ENCODE measurements at places on chromosomes 1 and 21. TPM values are rescaled to one million over a fixed set of nuclear protein-coding genes. Genes with fewer than 3 reads are reported as not detected.
A peak's percentile ranks its signal among the peaks of the same experiment; 100 is the strongest.

- no peak overlapping the region for H3K4me3 ChIP-seq
- H3K27ac ChIP-seq: no peak overlapping the region
- no peaks in the 10 kb centered on the region for H3K27me3 ChIP-seq
- no peaks in the 10 kb centered on the region for H3K36me3 ChIP-seq
- no peak for DNase-seq
Measured at GRCh38 chr1:177302357-177303044, 131.7 kb downstream of the BRINP2 start.

- no peak overlapping the region for H3K4me3 ChIP-seq
- H3K27ac ChIP-seq: no peak overlapping the region
- DNase-seq: no peak
- no peaks in the 10 kb centered on the region for H3K36me3 ChIP-seq
- H3K4me1 ChIP-seq: no peaks in the 10 kb centered on the region
Measured at GRCh38 chr1:10671090-10671489, 125.4 kb downstream of the CASZ1 start.

DNA sequence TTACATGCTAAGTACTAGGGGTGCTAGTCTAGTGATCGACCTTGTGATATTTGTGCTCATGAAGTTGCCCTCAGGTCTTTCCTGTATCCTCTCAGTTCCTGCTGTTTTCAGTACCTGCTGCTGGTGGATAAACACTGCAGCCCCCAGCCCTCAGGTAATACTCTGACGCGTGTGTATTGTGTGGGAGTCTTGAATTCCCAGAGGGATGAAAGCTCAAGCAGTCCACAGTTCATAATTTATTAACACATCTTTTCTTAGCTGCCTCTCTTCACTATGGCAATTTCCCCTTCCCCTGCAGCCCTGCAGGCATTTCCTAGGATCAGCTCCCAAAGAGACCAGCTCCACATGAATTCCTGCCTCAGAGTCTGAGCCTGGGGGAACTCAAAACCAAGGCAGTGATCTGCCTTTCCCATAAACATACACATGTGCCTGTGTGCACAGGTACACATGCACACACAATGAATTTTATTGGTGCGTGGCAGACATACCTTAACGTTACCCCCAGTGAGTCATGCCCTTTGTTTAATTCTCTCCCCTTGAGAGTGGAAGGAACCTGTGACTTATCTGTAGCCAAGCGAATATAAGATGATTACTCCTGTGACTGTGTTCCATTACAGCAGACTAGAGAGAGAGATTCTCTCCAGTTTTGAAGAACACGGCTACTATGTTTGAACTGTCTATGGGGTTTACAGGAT, 14.1 kb upstream of the HMGCS2 start:
- no peak for DNase-seq
- no peak overlapping the region for H3K4me3 ChIP-seq
- H3K27ac ChIP-seq: peak overlapping the region; percentile 64
- H3K4me1 ChIP-seq: peaks cover 55% of the 10 kb centered on the region
- no peaks in the 10 kb centered on the region for H3K36me3 ChIP-seq

DNA sequence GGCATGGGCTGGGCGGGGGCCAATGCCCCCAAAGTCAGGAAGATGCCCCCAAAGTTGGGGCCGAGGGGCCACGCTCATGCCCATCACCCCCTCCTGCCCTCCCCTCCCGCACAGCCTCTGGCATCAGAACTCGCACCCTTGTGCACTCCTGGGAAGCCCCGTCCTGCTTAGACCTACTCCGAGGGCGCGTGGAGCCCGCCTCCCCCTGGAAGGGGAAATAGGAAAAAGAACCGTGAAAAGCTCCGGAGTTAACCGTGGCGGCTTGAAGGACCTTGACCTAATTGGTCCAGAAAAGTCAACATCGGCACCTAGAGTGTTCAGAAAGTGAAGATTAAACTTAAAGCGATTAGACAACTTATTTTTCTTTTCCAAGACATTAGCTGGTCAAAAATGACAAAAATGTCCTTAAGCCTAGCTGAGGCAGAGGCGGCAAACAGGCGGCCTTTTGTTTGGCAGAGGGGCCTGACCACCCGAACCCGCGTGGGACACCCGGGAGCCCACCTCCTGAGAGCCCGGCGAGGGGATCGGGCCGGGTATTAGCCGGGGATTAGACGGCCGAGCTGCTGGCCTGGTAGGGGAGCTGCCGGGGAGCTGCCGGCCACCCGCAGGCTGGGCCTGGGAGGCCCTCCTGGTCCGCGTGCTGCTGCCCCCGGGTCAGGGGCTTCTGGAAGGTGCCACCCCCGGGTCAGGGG, 65.5 kb downstream of the PRDM16 start:
- no peaks in the 10 kb centered on the region for H3K27me3 ChIP-seq
- no peaks in the 10 kb centered on the region for H3K36me3 ChIP-seq
- H3K4me3 ChIP-seq: no peak overlapping the region
- no peak for DNase-seq
- no peaks in the 10 kb centered on the region for H3K4me1 ChIP-seq

GRCh38 chr1:206933333-206933945, 11.7 kb upstream of the FCMR start:
- no peaks in the 10 kb centered on the region for H3K36me3 ChIP-seq
- peak; percentile 37 for DNase-seq
- H3K27ac ChIP-seq: no peak overlapping the region
- H3K4me1 ChIP-seq: peaks cover 24% of the 10 kb centered on the region
- H3K27me3 ChIP-seq: peaks cover 4% of the 10 kb centered on the region

- H3K4me3 ChIP-seq: peak overlapping the region; percentile 88
- H3K36me3 ChIP-seq: peaks cover 3% of the 10 kb centered on the region
- H3K27me3 ChIP-seq: peaks cover 2% of the 10 kb centered on the region
- peak overlapping the region; percentile 64 for H3K27ac ChIP-seq
Measured at GRCh38 chr1:27601771-27602461, 2.0 kb downstream of the AHDC1 start.

GRCh38 chr1:218666263-218666662, 321.1 kb downstream of the TGFB2 start:
- DNase-seq: no peak
- H3K36me3 ChIP-seq: no peaks in the 10 kb centered on the region
- H3K27ac ChIP-seq: no peak overlapping the region
- H3K4me3 ChIP-seq: no peak overlapping the region

DNA sequence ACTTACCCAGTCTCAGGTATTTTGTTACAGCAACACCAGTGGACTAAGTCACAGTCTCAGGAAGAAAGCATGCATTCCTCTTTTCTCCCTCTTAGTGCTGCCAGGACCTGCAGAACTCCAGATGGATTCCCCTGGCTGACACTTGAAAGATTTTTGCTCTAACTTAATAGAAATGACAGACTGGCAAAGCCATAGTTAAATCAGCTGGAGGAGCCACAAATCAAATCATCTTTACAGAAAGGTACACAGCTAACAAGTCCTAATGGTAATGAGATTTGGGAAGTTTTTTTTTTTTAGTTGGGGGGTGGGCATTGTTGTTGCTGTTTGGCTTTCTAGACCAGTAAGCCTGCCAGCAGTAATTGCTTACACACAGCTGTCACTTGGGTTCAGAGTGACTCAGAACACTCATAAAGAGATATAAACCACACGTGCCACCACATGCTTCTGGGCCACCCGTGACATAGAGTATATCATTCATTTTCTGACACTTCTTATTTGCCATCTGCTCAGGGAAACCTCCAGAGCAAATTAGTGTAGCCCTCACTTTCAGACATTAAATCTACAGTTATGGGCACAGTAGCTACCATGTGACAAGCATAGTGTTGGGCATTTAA, 72.4 kb downstream of the FH start:
- H3K36me3 ChIP-seq: no peaks in the 10 kb centered on the region
- DNase-seq: no peak
- no peak overlapping the region for H3K4me3 ChIP-seq
- no peaks in the 10 kb centered on the region for H3K27me3 ChIP-seq
- H3K4me1 ChIP-seq: no peaks in the 10 kb centered on the region

DNA sequence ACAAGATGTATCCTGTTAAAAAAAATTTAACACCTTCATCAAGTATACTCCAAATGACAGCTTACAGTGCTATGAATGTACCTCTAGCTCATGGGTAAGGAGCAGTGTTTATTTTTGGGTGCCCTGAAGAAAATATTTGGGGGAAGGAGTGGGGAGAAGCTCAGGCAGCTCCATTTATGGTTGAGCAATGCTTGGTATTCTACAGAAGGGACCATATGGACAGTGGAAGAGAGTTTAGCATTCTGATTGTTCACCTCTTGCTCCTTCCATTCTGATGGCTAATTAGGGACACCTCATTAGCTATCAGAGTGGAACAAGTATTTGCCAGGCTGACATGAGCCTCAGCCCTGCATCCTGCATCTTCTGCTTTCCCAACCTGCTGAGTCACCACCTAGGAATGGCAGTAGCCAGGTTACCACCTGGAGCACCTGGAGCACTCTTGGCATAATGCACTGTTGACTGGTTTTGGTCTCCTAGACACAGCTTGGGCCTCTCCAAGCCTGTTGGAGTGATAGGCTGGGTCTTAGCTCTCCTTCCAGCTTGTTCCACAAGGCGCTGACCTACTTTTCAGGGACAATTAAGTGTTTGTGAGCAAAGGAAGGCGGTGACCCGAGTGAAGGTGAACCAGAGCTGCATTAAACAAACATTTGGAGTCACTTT, 62.0 kb upstream of the MACF1 start:
- no peak overlapping the region for H3K27ac ChIP-seq
- no peak overlapping the region for H3K4me3 ChIP-seq
- no peak for DNase-seq

GRCh38 chr1:26719205-26719604, 23.4 kb downstream of the ARID1A start:
- peaks cover 87% of the 10 kb centered on the region for H3K4me1 ChIP-seq
- H3K27me3 ChIP-seq: no peaks in the 10 kb centered on the region

GRCh38 chr1:52111492-52111891, 30.4 kb upstream of the ZFYVE9 start:
- H3K4me3 ChIP-seq: no peak overlapping the region
- H3K4me1 ChIP-seq: no peaks in the 10 kb centered on the region
- H3K36me3 ChIP-seq: no peaks in the 10 kb centered on the region
- no peak for DNase-seq
- H3K27me3 ChIP-seq: peaks cover 1% of the 10 kb centered on the region

GRCh38 chr1:157852476-157852875, 10.9 kb upstream of the CD5L start:
- H3K4me1 ChIP-seq: no peaks in the 10 kb centered on the region
- H3K36me3 ChIP-seq: no peaks in the 10 kb centered on the region
- H3K4me3 ChIP-seq: no peak overlapping the region
- H3K27ac ChIP-seq: no peak overlapping the region

DNA sequence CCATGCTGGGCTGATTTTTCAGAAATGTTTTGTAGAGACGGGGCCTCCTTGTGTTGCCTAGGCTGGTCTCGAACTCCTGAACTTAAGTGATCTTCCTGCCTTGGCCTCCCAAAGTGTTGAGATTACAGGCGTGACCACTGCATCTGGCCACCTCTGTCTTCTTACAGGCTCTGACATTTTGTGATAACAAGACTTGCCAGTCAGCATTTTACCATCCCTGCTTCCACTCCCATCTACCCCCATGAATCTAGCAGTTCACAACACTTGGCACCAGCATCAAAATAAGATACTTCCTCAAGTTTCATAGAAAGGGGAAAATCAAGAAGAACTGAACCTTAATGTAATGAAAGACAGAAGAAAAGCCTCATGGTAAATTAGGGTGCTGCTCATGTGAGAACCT, 32.4 kb downstream of the SLC35F3 start:
- no peak for DNase-seq
- H3K36me3 ChIP-seq: no peaks in the 10 kb centered on the region
- H3K27me3 ChIP-seq: peaks cover 5% of the 10 kb centered on the region
- no peaks in the 10 kb centered on the region for H3K4me1 ChIP-seq
- no peak overlapping the region for H3K27ac ChIP-seq

- H3K27ac ChIP-seq: no peak overlapping the region
- H3K27me3 ChIP-seq: no peaks in the 10 kb centered on the region
- peaks cover 17% of the 10 kb centered on the region for H3K36me3 ChIP-seq
- DNase-seq: no peak
- no peak overlapping the region for H3K4me3 ChIP-seq
Measured at GRCh38 chr1:39952359-39953110, 2.4 kb upstream of the MFSD2A start.

GRCh38 chr1:36352910-36353878, 29.7 kb upstream of the EVA1B start:
- no peaks in the 10 kb centered on the region for H3K27me3 ChIP-seq
- H3K27ac ChIP-seq: no peak overlapping the region
- no peak overlapping the region for H3K4me3 ChIP-seq
- peaks cover 33% of the 10 kb centered on the region for H3K36me3 ChIP-seq

GRCh38 chr21:27548486-27548885, 581.6 kb upstream of the ADAMTS5 start:
- no peak overlapping the region for H3K4me3 ChIP-seq
- H3K36me3 ChIP-seq: no peaks in the 10 kb centered on the region
- DNase-seq: no peak
- no peaks in the 10 kb centered on the region for H3K27me3 ChIP-seq
- H3K27ac ChIP-seq: no peak overlapping the region
- no peaks in the 10 kb centered on the region for H3K4me1 ChIP-seq

- H3K4me3 ChIP-seq: no peak overlapping the region
- no peaks in the 10 kb centered on the region for H3K4me1 ChIP-seq
- H3K27me3 ChIP-seq: no peaks in the 10 kb centered on the region
Measured at GRCh38 chr21:27734146-27734545, 767.3 kb upstream of the ADAMTS5 start.

DNA sequence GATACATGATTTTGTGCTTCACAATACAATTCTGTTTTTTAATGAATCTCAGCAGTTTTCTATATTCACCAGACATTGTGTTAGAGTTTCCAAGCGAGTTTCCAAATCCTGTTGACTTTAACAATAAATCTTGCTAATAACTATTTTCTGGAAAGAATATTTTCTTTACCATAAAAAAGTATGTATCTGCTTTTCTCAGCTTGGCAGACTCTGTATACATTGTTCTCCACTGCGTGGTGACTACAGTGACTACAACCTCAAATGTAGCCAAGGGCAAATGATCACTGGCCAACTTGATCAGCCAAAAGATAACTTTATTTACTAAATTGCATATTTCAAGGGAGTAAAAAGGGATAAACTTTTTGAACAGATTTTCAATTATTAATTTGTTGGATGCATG, 325.9 kb upstream of the ADAMTS5 start:
- no peaks in the 10 kb centered on the region for H3K36me3 ChIP-seq
- no peaks in the 10 kb centered on the region for H3K27me3 ChIP-seq
- no peaks in the 10 kb centered on the region for H3K4me1 ChIP-seq
- H3K27ac ChIP-seq: no peak overlapping the region

The LCE1A gene
- not detected for total RNA-seq

The ARTN gene
- 0.88 TPM for total RNA-seq

The BPNT1 gene
- total RNA-seq: 27.0 TPM

The TNFRSF8 gene
- total RNA-seq: 27.9 TPM

The SFN gene
- total RNA-seq: 0.78 TPM

The HSD3B2 gene
- total RNA-seq: not detected

The BARHL2 gene
- total RNA-seq: not detected

The FLG2 gene
- not detected for total RNA-seq

The PCAT6 gene
- 1.1 TPM for total RNA-seq

The RRP15 gene
- 50.1 TPM for total RNA-seq

The C1orf185 gene
- not detected for total RNA-seq

The BTBD8 gene
- 0.91 TPM for total RNA-seq

The RCAN1 gene
- total RNA-seq: 11.1 TPM

The CLCNKB gene
- total RNA-seq: not detected

The HSPG2 gene
- total RNA-seq: 1.4 TPM
